HT1080 (cell line): ENCODE measurements at places on chromosomes 13 and 19. TPM values are rescaled to one million over a fixed set of nuclear protein-coding genes. Genes with fewer than 3 reads are reported as not detected.

The PEAK3 gene
- 0.03 and 0.35 TPM in 2 replicates for total RNA-seq

The FFAR3 gene
- 0.11 TPM in 1 of 2 replicates, not detected in the other for total RNA-seq

The KLC3 gene
- 0.11 TPM in 1 of 2 replicates, not detected in the other for total RNA-seq

The GPR183 gene
- total RNA-seq, result not detected in 2 replicates

The DIAPH3 gene
- 11.8 and 13.1 TPM in 2 replicates for total RNA-seq

The DMWD gene
- total RNA-seq, result 35.9 and 44.3 TPM in 2 replicates

The OPA3 gene
- total RNA-seq, result 12.4 and 14.3 TPM in 2 replicates

The UBE2L5 gene
- total RNA-seq, result 0.08 TPM in 1 of 2 replicates, not detected in the other

The ADGRE2 gene
- not detected in 2 replicates for total RNA-seq

The CERS1 gene
- total RNA-seq, result 1.0 and 3.4 TPM in 2 replicates

The SIGLEC9 gene
- 0.67 and 1.4 TPM in 2 replicates for total RNA-seq

The DIRAS1 gene
- not detected in 2 replicates for total RNA-seq

The LYL1 gene
- total RNA-seq, result not detected in 2 replicates

The ZNF497 gene
- total RNA-seq, result 0.67 and 2.1 TPM in 2 replicates

The CCNE1 gene
- 10.8 and 14.2 TPM in 2 replicates for total RNA-seq

The ZNF776 gene
- 10.0 and 11.4 TPM in 2 replicates for total RNA-seq

The FPR1 gene
- total RNA-seq, result 0.57 and 0.98 TPM in 2 replicates

The CKM gene
- not detected in 2 replicates for total RNA-seq

The CEACAM3 gene
- not detected in 2 replicates for total RNA-seq

The CAMSAP3 gene
- total RNA-seq, result not detected in 2 replicates

The PDE4A gene
- 3.9 and 9.2 TPM in 2 replicates for total RNA-seq

The C1QTNF9B gene
- total RNA-seq, result 0.72 and 0.84 TPM in 2 replicates

The C19orf67 gene
- 0.23 TPM in 1 of 2 replicates, not detected in the other for total RNA-seq

The PLVAP gene
- not detected in 2 replicates for total RNA-seq

The CCDC194 gene
- not detected in 2 replicates for total RNA-seq

The MYH14 gene
- not detected in 2 replicates for total RNA-seq

The MEF2B gene
- total RNA-seq, result not detected in 2 replicates

The KCNJ14 gene
- 0.40 and 0.79 TPM in 2 replicates for total RNA-seq

The USHBP1 gene
- 0.07 TPM in 1 of 2 replicates, not detected in the other for total RNA-seq

The TRPM4 gene
- total RNA-seq, result 7.5 and 8.6 TPM in 2 replicates

The ARL11 gene
- total RNA-seq, result not detected in 2 replicates

The SWSAP1 gene
- 1.3 and 1.8 TPM in 2 replicates for total RNA-seq

The GPALPP1 gene
- 26.9 and 34.8 TPM in 2 replicates for total RNA-seq

The RAB20 gene
- 7.3 and 7.6 TPM in 2 replicates for total RNA-seq

The ZNF708 gene
- 2.7 and 4.5 TPM in 2 replicates for total RNA-seq

The ZNF738 gene
- 5.2 and 6.5 TPM in 2 replicates for total RNA-seq

The TMEM86B gene
- 1.7 and 1.8 TPM in 2 replicates for total RNA-seq

The KLK6 gene
- 0.20 TPM in 1 of 2 replicates, not detected in the other for total RNA-seq

The TYROBP gene
- total RNA-seq, result not detected in 2 replicates

The UPF1 gene
- 57.5 and 59.1 TPM in 2 replicates for total RNA-seq

The C5AR1 gene
- 0.03 TPM in 1 of 2 replicates, not detected in the other for total RNA-seq

The CD22 gene
- 23.2 and 27.6 TPM in 2 replicates for total RNA-seq

The APOC4 gene
- total RNA-seq, result not detected in 2 replicates

The KLK4 gene
- not detected in 2 replicates for total RNA-seq

The RNF17 gene
- 6.8 TPM in 2 replicates for total RNA-seq

The ZNF793 gene
- total RNA-seq, result 0.19 TPM in 1 of 2 replicates, not detected in the other

The ATP4B gene
- total RNA-seq, result 0.13 TPM in 1 of 2 replicates, not detected in the other

The SPACA7 gene
- total RNA-seq, result not detected in 2 replicates

The FPR3 gene
- not detected in 2 replicates for total RNA-seq

The ZNF541 gene
- not detected in 2 replicates for total RNA-seq

The ZNF235 gene
- total RNA-seq, result 1.9 and 3.1 TPM in 2 replicates

The TPRX2 gene
- not detected in 2 replicates for total RNA-seq

The ADM5 gene
- total RNA-seq, result 9.6 and 11.1 TPM in 2 replicates
